Urothelium cell line (cell line): ENCODE measurements at places on chromosomes 6 and 20.

- DNase-seq = no peak
Measured at GRCh38 chr20:40652441-40652987, 36.5 kb downstream of the MAFB start.

DNA sequence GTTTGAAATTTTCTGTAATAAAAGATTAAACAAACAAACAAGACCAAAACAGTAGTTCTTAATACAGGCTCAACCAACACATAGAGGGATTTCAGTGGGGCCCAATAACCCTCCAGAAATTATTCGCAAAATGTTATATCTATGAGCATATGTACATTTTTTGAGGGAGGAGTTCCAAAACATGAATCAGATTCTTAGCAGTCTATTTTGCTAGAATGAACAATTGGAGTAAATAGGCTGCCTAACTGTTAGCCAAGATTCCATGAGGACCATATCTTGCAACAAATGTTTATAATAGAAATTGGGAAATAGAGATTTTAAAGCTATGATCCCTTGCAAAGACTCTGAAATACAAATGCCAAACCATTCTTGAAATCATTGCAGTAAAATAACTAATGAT is 186.3 kb downstream of the AKAP7 start:
- DNase-seq = no peak

DNA sequence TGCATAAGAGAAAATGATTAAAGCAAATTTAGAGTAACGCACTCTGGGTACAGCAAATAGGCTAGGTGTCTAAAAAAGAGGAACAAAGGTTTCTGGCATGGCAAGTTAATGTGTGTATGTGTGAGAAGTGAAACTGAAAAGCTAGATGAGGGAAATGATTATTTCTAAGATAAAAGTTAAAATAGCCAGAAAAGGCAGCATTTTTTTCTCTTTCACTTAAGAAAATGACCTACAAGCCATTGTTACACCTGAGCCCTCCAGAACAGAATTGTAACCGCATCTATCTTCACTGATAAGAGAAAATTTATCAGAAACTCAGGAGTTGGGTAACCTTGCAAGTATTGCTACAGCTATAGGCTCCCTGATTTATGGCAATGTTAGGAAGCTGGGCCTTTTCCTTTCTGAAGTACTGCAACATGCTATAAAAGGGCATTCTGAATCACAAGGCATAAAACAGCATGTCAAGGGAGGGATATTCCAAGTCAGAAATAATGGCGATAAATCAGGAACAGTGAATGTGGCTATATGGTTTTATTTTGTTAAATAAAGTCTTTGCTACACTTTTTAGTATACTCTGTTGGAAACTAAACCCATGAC is 395.3 kb downstream of the TBC1D32 start:
- no peak for DNase-seq

- no peak for DNase-seq
Measured at GRCh38 chr6:99801805-99802204, 192.2 kb downstream of the MCHR2 start.

DNA sequence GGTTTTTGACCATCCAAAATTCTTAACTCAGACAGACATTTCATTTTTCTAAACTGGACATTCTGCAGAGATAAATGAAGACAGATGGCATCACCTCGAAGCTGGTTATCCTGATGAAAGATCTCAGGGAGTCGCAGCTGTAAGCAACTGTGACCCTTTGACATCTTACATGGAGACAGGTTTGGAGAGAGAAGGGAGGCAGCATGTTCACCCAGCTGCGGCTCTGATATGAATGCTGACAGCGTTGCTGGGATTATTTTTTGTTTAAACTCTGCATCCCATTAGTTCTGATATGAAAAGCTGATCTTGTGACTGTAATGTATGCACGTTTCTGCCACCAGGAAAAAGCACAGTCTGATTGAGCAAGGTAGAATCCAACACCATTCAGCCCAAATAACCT is 89.4 kb downstream of the C6orf118 start:
- no peak for DNase-seq

- peak; percentile 29 for DNase-seq
Measured at GRCh38 chr6:80607811-80608391, 501.4 kb downstream of the BCKDHB start.

DNA sequence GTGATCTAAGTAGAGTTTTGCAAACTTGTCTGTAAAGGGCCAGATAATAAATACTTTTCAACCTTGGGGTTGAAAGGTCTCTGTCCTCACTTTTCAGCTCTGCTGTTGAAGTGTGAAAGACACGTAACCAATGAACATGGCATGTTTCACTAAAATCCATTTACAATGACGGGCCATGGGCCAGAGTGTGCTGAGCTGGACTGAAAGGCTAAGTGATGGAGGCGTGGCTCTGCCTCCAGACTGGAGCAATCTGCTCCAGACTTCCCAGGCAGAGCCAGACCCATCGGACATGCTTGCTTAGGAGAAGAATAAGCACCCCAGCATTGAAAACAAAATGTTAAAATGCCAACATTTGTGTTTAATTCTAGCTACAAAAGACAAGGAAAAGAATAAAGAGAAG is 41.4 kb downstream of the SCAND1 start:
- DNase-seq = no peak

DNA sequence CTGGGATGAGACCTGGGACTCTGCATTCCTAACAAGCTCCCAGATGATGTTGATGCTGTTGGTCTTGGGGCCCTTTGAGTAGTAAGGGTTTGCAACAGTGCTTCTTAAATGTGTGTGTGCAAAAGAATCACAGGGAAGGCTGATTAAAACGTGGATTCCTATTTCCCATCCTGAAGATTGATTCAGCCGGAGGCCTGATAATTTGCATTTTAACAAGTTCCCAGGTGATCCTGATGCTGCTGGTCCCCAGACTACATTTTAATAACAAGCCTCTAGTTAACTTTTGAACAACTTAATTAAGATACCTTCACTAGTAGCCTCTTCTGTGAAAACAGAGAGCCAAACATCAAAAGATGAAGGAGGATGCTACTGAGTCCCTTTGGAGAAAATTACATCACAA is 156.4 kb upstream of the LAMP5 start:
- DNase-seq = no peak

DNA sequence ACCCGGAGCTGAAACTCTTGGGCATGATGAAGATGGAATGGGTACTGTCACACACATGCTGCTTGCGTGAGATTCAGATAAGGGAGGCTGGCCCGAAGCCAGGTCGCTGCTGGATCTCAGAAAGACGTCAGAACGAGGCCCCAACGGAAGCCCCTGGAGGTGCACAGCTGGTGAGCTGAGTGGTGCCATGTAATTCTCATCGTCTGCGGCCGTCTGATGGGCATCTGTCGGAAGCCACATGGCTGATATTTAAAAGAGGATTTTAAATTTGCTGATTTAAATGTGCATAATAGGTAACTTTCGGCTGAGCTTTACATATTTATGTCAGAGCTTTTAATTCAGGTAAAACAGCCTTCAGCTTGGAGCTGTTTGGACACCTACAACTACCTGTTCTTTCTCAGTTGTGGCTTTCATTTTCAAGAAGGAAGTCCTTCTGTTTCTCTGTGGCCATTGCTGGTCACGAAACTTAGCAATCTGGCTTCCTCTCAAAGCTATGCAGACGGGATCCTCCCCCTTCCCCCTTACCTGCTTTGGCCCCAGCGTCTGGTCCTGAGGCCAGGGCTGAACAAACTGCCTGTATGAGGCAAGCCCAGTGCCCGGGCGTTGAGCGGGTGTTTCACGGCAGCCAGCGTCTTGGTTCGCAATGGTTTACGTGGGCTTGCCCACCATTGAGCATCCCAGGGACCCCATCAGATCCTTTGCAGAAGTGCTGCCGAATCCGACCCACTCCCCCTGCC is 9.2 kb downstream of the SLCO4A1 start:
- DNase-seq = no peak

- no peak for DNase-seq
Measured at GRCh38 chr6:127496471-127496870, 22.7 kb downstream of the MTCL3 start.

DNA sequence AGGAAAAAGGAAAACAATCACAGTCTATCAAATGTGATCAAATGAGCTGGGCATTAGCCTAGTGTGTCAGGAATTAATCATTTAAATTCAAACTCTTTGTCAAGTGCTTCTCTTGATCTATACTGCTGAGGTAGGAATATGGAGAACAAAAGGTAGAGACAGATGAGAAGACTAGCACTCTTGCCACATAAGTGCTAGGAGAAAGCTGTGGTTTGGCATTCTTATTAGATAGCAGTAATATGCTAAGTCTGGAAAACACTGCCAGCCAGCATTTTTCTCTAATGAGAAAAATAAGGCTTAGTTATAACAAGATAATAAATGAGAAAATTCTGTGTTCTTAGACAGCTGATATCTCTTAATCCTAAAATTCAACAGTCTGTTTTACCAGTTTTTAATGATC is 38.9 kb downstream of the ORC3 start:
- no peak for DNase-seq

DNA sequence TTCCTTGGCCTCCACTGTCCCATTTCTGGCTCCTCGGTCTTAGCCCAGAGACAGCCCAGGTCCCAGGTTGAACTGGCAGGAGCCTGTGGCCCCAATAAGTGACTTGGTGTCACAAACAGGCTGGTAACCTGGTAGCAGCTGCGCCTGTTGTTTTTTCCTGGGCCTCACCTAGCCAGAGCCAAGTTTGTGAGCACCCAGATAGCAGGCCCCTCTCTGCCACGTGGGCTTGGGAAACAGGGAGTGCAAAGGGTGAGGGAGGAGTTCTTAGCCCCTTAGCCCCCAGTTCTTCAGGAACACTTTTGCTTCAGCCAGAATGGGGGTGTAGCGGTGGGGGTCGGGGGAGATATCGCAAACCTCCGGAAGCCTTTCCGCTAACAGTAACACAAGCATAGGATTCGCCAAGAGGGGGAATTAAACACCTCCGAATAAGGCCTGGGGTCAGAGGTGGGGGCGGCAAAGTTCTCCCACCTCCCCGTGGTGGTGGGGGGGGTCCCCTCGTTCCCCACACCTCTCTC is 760 bp downstream of the C6orf132 start:
- DNase-seq = no peak

DNA sequence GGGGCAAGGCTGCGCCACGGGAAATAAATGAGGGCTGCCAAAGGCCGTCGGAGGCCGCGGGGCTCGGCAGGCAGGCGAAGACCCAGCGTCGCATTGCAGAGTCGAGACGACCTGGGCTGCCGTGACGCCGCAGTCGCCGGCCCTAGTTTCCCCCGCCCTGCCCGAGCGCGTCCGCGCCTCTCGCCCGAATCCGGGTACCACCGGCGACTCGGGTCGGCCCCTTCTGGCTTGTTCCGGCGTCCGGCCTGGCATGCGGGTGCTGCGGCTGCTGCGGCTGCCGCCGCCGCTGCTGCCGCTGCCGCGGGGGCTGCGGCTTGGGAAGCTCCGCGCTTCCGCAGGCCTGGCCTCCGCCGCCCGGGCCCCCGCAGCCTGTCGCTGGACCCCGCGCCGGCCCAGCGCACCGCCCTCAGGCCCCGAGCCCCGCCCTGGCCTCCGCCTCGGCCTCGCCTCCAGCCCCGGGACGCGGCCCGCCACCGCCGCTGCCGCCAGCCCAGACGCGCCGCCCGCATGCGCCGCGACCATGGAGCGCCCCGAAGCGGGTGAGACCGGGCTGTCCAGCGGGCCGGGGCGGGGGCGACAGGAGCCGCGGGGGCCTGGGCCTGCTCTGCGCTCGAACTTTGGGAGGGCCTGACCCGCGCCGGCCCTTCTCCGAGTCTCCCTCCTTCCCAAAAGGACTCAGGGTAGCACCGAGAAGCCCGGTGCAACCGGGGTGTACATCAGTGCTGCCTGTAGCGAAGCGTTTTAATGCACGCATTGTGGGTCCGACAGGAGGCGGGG is at the start of gene AKAP7:
Gene AKAP7, plus strand, starts transcription at position 224 of the 777 bp plus-strand sequence. Its CDS starts 297 bp downstream, at position 521.
- peak; percentile 86 for DNase-seq

- DNase-seq = no peak
Measured at GRCh38 chr6:132085731-132086130, 134.6 kb upstream of the CCN2 start.

- DNase-seq = no peak
Measured at GRCh38 chr6:42551217-42551616, 12.6 kb upstream of the UBR2 start.

DNA sequence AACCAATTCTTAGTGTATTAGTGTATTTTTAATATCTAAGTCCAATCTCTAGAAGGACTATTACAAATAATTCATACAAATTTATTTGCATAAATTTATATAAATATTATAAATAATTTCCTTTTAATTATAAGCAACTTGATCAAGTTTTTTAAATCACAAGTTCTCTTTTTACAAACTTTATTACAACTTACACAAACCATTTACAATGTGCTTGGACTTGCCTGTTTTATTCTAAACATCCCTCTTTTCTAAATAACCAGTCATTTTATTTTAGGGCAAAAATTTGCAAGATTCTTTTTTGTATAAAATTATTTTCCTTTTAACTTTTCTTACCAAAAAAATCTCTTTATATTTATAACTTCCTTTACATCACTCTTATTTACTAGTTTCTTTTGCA is 83.5 kb upstream of the SYNCRIP start:
- no peak for DNase-seq

DNA sequence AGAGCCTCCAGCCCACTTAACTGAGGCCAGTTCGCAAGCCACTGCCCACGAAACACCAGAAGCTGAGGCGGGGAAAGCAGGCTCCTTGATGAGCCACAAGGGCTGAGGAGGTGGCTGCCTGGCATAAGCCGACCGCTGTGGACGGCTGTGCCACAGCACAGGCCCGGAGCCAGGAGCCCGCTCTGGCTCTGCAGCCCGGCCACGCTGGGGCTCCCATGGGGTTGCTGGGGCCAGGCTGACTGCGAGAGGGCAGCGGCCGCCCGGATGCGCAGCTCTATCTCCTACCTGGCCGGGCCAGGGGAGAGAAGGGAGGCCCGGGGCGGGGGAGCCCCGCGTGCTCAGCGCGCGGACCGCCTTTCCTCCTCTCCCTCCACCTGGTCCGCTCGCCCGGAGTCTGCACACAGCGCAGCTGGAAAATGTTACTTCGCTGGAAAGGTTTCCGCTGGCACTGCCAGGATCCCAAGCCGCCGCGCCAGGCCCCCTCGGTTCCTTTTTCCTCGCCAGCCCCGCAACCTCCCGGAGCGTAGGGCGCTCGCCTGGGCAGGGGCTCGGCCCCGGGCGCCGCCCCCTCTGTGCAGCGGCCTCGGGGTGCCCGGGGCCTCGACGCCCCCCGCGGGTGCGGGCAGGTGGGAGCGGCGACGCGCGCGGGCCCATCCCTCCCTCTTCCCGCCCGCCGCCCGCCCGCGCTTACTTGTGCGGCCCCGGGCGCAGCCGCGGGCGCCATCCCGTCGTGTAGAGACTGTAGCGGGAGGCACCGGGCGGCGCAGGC is 657 bp downstream of the EMILIN3 start:
- DNase-seq = no peak

DNA sequence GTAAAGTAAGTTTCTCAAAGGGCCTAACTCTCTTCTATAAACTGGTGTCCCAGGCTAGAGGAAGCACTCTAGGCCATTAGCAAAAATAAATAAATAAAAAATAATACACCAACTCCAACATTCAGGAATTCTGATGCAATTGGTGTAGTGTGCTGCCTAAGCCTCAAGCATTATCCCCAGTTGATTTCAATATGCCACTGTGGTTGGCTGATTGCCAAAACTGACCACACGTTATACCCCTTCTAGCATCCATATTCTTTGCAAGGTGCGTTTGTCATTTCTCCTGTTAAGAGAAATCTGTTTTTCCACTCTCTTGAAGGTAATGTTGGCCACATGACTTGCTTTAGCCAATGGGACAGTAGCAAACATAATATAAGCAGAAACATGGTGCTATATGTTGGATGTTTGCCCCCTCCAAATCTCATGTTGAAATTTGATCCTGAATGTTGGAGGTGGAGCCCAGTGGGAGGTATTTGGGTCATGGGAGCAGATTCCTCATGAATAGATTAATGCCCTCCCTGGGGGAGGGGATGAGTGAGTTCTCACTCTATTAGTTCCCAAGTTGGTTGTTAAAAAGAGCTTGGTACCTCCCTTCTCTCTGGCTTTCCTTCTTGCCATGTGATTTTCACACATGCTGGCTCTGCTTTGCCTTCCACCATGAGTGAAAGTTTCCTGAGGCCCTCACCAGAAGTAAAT is 71.9 kb upstream of the PLCB4 start:
- DNase-seq = no peak
